ENCODE measurements at places on chromosomes 12 and 14.

DNA sequence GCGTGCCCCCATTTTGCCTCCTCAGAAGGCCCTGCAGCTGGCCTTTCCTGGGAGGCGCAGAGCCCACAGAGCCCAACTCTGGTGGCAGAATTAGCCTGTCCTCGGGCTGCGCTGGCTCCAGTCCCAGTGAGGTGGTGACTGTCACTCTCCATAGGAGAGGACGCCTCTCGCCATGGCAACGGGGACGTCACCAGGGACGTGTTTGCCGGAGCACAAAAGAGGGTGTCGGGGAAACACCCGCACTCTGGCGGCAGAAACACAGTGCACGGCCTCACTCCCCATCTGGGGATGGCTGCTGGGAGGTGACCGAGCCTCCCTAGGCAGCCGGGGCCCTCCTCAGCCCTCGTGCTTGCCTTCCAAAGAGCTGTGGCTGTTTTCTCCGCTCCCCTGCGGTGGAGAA, 50.2 kb upstream of the NCOR2 start:
- no peak for DNase-seq

DNA sequence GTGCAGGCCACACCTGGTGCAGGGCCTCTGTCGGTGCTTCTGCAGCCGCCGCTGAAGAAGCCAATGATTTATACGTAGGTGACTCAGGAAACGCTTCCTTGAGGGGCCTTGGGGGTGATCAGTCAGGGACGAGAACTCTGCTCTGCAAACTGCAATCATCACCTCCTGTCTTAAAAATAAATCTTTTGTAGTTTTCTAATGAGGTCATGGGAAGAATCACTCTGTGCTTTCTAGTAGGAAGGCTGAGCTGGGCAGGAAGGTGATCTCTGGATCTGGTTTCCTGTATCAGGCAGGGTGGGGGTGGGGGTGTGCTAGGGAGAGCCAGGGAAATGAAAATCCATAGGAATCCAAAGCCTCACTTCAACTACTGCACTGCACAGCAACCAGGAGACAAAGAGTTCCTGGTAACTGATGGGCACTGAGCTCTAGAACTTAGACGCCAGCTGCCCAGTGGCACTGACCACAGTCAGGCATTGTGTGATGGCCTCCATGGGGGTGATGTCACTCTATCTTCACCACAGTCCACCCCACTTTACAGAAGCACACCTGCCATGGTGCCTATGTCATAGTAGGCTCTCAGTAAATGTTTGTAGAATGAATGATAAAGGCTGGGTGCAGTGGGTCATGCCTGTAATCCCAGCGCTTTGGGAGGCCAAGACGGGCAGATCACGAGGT, 292.4 kb upstream of the PWP1 start:
- DNase-seq, result no peak

DNA sequence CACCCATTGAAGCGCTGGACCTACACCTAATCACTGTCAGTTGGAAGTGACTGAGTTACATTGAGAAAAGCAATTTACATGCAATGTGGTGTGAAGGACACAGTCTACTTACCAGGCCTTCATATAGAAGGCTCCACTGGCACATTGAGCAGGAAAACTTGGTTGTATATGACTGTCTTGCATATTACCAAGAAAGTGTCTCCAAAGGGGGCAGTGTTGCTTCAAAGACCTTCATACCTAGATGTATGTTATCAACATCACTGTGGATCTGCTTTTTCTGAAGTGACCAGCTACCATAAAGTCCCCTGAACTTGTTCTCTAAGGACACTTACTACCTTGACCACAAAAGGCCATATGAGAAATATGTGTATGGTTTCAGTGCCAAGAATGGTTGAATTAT, 64.1 kb downstream of the NELL2 start:
- DNase-seq, result peak; percentile 0

- no peak for DNase-seq
Observed at GRCh38 chr12:88495031-88495430, 85.2 kb downstream of the KITLG start.

DNA sequence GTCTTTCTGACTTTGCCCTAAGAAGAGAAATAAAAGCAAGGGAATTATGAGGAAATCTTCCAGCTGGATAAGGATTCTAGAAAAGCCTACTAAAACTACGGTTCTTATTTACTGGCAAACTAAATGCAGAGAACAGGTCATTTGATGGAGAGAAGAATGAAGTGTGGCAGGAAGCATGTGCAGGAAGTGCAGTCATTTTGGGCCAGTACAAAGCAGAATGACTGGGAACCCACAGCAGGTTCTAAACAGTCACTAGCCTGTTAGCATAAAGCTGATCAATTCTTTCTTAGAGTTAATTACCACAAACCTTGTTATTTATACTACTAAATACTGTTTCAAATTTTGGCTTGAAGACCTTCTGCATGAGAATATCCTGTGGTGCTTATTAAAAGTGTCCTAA, 36.7 kb downstream of the CFAP54 start:
- DNase-seq, result no peak

DNA sequence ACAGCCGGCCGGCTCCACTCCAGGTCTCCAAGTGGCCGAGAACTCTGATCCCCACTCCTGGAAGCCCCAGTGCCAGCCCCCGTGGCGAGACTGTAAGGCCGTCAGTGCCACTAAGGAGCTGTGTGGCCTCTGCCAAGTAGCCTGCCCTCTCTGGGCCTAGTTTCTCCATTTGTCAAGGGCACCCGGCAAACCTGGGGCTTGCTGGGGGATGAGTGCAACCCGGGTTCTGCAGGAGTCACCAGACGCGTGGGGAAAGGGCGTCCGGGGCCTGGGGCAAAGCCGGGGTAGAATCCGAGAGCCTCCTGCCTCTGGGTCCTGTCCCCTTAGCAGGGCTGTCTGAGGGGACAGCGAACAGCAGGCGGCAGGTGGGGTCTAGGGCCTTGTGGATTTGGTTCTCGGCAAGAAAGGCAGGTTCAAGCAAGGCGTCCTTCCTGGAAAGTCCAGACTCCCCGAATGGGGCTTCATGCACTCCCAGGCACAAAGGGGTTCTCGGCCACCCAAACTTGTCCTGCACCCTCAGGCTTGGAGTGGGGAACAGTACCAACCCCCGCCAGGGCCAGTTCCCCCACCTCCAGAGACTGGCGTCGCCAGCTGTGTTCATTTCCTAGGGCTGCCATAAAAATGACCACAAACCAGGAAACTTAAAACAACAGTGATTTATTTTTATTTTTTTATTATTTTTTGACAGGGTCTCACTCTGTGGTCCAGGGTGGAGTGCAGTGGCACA, 56.0 kb downstream of the NCOR2 start:
- DNase-seq, result no peak

DNA sequence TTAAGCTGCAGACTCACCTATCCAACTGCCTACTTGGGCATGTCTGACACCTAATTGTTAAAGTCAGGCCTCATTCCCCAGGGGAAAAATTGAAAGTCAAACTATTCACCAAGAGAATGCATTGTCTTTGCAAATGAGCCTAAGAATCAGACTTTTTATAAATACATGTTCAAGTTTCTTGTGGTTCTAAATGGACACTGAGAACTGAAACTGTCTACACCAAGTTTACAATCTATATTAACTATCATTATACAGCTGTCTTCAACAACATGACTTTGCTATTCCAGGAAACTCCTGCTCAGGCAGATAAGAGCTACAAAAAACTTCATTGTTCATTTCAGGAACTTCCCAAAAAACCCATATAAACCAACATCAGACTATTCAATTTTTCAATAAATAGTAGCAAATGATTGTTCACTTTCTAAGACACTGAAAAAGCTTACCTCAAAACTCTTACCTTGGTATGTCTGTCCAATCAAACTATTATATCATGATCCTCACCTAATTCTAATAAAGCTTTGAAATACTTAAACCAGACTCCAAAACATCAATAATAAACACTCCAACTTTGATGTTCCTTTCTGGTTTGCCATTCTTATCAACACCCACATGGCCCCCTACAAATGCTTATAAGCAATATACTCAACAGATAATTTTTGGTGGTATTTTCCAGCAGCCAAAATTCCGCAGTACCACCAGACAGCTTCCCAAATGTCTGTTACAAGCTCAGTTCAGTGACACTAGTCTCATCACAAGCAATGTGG, 24.2 kb downstream of the CDK17 start:
- no peak for DNase-seq

All from AML-193 (cell line).